ENCODE measurements at places on chromosomes 13 and 19. TPM values are rescaled to one million over a fixed set of nuclear protein-coding genes. Genes with fewer than 3 reads are reported as not detected.

ZNF701 gene
- 35.2 TPM for total RNA-seq

IFNL2 gene
- total RNA-seq: not detected

DNA sequence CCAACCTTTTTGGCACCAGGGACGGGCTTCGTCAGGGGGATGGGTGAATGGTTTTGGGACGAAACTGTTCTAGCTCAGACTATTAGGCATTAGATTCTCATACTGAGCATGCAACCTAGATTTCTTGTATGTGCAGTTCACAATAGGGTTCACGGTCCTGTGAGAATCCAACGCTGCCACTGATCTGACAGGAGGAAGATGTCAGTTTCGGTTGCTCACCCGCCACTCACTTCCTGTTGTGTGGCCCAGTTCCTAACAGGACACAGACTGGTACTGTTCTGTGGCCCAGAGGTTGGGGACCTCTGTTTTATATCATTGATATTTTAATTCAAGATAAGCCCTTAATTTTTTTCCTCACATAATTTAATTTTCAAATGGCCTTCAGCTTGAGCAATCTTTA, 26.7 kb upstream of the TDRD3 start:
- no peak for DNase-seq

DNA sequence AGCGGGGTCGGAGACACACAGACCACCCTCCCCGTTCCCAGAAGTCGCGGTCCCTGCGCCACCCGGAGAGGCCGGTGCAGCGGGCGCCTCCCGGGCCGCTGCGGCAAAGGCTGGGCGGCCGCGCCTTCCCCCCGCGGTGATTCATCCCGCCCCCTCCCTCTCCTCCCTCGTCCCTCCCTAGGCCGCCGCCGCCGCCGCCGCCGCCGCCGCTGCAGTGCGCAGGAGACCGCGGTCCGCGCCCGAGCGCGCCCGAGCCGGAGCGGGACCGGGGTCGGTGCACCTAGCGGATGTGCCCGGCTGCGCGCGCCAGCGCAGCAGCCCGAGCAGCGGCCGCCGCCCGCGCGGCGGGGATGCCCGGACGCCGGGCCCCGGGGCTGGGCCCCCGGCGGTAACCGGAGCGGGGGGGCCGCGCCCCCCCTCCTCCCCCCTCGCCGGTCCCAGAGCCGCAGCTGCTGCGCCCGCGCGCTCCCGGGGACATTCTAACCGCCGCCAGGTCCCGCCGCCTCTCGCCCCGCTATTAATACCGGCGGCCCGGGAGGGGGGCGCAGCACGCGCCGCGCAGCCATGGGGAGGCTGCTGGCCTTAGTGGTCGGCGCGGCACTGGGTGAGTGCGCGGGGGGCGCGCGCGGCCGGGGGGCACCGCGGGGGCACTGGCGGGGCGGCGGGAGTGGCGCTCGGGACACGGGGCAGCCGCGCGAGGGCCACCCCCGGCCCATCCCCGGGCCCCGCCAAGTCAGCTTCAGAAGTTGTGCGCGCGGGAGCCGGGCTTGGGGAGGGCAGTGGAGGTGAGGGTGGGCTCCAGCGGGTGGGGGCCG, at the start of gene SCN1B:
TSS of gene SCN1B (plus strand) at position 214 of the 815 bp plus-strand sequence. CDS start at position 565, 351 bp downstream.
- DNase-seq: peak; percentile 70

GRCh38 chr13:43880214-43880855, 631 bp downstream of the LACC1 start:
- DNase-seq: no peak
